ENCODE measurements at places on chromosomes 5 and 9. TPM values are rescaled to one million over a fixed set of nuclear protein-coding genes. Genes with fewer than 3 reads are reported as not detected.
A peak's percentile ranks its signal among the peaks of the same experiment; 100 is the strongest.

The AK1 gene
- total RNA-seq, result 44.8 TPM

The NOXA1 gene
- 0.84 TPM for total RNA-seq

The DNAI1 gene
- total RNA-seq, result not detected

The PCDHGB1 gene
- 1.7 TPM for total RNA-seq

The ANXA2R gene
- total RNA-seq, result 0.79 TPM

DNA sequence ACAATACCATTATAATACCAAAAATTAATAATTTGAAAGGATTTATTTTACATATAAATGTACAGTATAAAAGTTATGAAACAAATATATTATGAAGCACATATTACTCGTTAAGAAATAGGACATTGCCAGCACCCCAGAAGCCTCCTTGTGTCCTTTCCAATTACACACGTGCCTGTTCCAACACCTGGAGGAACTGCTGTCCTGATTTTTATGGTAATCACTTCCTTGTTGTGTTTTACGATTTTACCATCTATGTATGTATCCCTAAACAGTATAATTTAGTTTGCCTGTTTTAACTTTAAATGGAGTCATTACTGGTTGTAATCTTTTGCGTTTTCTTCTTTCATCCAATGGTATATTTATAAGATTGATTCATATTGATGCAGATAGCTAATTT, 105.0 kb downstream of the CDC42SE2 start:
- no peak for DNase-seq

- DNase-seq, result no peak
Observed at GRCh38 chr5:91556-92263, at the start of gene PLEKHG4B. TSS of gene PLEKHG4B (plus strand) at chr5:92168. CDS start at chr5:92232, 64 bp downstream.

DNA sequence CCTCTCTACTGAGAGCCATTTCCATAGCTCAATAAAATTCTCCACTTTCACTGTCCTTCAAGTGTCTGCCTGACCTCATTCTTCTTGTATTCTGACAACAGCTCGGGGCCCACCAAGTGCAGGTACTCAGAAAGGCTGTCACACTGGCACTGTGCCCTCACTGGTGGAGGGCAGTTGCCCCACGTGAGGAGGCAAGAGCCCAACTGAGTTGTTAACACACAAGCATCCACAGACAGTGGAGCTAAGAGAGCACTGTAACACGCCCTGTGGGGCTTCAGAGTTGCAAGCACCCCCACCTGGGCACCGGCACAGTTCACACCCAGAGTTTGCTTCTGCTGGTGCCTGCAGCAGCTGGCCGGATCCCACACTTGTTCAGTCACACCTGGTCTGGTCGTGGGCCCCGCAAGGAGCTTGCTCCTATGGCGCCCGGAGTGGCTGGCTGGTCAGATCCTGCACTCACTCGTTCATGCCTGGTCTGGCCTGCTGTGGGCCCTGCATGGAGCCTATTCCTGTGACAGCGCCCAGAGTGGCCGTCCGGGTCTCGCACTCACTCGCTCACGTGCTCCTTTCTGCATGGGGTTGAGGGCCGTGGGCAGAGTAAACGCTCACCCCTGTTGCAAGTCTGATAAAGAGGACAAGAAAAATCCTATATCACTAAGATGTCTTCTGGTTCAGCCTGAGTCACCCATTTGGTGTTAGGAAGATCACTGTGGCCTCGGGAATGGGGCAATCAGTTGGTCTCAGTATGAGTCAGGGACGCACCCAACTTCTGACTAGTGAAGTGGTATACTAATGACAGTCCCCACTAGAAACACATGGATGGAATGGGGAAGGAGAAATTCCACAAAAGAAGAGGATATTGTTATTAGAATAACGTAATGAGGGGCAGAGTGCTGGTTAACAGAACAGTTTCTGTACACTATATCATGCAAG, 87.0 kb upstream of the CCNH start:
- no peak for DNase-seq

GRCh38 chr5:77409870-77410621, 82.1 kb downstream of the WDR41 start:
- DNase-seq, result no peak

DNA sequence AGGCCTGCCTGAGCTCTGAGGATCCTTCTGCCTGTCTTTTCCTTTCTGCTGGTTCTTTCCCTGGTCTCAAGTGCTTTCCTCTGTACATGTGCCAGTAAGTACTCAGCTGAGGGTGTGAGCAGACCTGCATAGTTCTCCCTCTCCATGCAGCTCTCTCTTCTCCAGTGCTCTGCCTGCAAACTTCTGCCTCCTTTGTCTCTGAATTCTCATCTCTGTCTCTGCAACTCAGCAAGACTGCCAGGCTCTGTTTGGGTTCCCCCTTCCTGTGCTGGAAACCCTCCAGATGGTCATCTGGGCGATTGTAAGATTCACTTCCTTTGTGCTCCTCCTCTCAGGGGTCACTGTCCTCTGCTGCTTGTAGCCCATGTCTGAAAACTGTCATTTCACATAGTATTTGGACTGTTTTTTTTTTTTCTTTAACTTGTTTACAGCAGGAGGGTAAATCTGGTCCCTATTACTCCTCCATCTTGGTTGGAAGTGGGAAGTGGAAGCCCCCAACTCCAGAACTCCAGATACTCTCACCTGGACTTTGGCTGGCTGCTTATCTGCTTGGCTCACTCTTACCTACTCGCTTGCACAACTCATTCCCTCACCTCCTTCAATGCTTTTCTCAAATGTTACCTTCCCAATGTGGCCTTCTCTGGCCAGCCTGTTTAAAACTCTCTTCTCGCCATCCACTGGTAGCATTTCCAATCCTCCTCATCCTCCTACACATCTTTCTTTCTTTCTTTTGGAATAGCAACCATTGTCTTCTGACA, 175.3 kb upstream of the TBC1D2 start:
- DNase-seq, result no peak

DNA sequence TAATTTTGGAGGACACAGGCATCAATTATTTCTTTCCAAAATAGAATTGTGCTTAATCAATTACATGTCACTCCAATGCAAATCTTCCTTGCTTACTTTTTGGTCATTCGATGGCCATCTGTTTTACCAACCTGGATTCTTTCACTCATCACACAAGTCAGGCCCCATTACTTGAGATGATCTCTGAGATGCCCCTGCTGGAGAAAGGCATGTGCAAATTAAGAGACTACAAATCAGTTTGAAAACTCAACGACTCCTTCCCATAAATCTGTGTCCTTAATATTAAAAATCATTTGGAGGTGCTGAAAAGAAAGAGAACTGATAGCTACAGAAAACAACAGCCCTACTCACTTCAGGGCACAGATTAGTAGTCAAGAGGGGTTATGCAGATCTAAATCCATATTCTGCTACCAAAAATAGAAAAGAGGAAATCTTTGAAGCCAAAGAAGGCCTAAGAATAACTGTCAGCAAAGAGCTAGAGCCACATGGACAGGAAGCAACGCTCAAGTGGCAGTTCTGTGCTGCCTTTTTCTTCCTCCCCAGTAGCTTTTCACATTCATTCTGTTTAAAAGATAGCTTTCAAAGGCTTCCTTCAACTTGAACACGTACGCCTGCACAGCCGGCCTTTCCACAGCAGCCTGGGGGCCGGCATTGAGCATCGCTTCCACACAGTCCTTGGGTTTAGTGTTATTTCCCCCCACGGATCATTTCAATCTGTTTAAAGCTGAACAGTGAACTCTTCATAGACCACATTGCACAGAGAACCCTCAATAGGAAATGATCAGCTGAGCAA, 79.3 kb upstream of the MAP3K1 start:
- no peak for DNase-seq

DNA sequence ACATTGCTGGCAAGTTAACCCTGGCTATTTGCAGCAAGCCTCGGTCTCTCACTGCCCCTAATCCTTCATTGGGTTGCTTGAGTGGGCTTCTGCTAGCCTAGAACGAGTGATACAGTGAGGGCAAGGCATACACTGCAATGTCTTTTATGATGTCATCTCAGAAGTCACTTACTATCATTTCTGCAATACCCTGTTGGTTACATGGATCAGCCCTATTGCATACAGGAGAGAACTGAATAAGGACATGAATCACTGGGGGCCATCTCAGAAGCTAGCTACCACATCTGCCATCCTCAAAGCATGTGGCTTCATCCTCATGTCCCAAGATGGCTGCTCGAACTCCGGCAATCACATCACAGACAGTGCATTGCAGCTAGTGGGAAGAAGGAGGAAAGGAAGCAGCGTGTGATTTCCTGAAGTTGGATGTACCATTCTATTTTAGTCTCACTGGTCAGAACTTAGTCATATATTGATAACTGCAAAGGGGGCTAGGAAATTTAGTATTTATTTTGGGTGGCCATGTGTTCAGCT, 33.3 kb upstream of the CDKN2AIPNL start:
- no peak for DNase-seq

DNA sequence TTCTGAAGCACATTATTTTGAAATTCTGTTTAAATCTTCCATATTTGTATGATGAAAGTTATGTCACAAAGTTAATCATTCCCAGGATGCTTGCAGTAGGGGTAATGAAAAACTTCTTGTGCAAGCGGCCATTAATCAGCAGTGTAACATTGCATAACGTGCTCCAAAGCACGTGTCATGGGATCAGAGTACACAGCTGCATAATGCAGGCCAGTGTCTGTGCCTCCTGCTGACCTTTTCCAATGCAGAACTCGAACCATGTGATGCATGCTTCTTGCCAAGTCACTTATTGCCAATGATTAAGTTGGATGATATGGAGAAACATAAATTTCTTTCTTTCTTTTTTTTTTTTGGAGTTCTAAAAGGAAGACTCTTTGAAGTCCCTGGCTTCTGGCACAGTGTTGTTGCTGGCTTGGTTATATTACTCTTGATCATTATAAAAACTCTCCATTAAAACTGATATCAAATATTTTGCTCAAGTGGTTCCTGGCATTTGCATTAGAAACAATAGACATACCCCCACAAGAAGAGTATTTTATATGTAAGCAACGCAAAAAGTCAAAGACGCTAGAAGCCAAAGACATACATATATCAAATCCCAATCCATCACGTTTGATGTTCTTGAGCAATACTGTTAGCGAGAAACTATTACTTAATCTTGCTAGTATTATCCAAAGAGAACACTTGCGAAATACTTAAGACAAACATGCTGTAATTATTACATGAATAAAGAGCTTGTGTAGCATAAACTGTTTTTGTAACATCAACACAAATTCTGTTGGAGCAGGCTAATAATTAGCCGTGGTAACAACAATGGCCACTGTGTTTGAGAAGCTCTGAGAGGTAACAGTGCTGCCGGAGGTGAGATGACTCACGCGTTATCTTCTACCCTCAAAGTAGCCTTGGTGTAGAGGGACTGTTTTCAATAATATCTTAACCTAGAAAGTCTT, 164.2 kb downstream of the AUH start:
- peak; percentile 88 for DNase-seq

- no peak for DNase-seq
Observed at GRCh38 chr9:26231391-26231790, 553.1 kb upstream of the TUSC1 start.
